Skin of body (tissue), 3 donors: ENCODE measurements at places on chromosomes 3 and 15.

GRCh38 chr15:72198356-72199204, 993 bp upstream of the GRAMD2A start:
- no peak for DNase-seq

GRCh38 chr3:50364573-50365079, 5.3 kb upstream of the TMEM115 start:
- no peak for DNase-seq

- DNase-seq: no peak
Observed at GRCh38 chr15:58268746-58269267, 130.6 kb downstream of the AQP9 start.

GRCh38 chr3:122678506-122678905, 2.1 kb upstream of the PARP14 start:
- no peak for DNase-seq

DNA sequence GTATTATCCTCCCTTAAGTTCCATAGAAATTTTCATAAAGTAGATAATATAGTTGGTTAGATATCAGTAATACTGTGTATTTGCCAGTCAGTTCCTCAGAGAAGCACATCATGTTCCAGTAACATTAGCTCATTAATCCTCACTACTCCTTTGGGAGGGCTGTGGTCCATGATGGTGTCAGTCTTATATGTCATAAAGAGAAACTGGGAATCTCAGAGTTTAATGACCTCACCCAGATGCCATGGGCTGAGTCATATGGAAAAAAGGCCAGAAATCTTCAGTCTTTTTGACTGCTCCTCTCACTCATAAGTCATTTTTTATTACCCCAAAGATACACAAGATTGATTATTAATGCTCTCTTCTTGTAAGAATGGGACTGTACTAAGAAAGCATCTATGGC, 188.6 kb downstream of the CHL1 start:
- no peak for DNase-seq

- DNase-seq: no peak
Observed at GRCh38 chr3:44561076-44561475, 6.1 kb downstream of the ZKSCAN7 start.

DNA sequence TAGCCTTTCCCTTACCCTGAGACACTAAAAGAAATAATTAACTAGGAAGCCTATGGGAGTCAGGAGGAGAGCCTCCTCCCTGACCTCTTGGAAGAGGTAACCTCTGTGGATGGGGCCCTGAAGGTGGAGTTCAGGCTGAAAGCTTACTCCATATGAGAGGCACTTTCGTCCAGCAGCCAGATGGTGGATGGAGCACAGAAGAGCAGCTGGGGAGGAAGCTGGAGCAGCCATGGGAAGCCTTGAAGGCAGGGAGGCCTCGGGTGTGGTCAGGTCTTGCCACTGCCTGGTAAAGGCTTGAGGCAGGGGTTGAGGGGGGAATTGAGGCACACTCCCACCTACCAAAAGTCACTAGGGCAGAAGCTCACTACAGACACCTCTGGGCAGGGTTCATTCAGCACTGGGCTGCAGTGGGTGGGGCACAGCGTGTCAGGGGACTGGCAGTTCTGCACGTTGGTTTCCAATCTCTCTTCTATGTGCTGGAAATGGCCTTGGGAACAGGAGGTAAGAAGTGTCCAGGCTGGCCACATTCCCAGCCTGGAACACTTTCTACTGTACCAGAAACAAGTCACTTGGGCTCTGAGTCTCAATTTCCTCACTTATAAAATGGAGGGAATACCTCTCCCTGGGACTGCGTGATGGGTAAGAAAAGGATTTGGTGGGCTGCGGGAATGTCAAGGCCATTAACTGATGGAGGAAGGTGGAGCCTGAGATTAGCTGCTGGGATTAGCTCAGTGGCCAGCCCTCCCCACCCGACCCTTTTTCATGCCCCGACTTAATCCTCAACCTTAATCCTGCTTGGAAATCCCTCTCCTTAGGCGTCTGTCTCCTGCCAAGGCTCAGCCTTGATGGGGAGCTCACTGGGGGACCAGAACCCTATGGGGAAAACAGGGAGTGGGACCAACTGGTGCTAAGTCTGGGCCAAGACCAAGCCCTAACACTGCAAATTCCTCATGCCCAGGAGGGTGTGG, 5.4 kb downstream of the PCBP4 start:
- DNase-seq: no peak

- DNase-seq: no peak
Observed at GRCh38 chr3:42410370-42411131, at the start of gene LYZL4. Gene LYZL4, minus strand, starts transcription at chr3:42410610. Its CDS starts 3,359 bp downstream, at chr3:42407251.

DNA sequence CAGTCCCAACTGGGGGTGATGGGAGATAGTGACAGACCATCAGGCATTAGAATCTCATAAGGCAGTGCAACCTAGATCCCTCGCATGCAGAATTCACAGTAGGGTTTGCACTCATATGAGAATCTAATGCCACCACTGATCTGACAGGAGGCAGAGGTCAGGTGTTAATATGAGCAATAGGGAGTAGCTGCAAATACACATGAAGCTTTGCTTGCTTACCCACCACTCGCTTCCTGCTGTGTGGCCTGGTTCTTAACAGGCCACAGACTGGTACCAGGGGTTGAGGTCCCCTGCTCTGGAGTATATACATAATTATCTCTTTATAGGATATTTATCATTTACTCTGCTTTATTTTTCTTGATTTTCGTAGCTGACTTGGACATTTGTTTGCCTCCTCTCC, 36.0 kb upstream of the ZMAT3 start:
- DNase-seq: no peak

- no peak for DNase-seq
Observed at GRCh38 chr3:192831801-192832347, 85.8 kb downstream of the MB21D2 start.

DNA sequence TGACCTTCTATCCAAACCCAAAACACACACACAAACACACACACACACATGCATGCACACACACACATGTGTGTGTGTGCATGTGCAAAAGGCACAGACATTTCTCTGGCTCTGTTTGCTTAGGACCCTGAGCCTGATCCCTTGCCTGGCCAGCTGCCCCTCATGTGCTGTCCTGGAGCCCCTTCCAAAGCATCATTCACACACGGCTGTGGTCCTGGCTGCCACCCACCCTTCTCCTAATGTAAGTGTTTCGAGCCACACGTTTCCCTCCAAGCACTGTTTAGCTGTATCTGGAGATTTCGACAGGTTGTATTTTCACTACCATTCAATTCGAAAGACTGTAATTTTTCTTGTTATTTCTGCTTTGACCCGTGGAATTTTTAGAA, 45.8 kb upstream of the KLF13 start:
- DNase-seq: no peak

GRCh38 chr3:33900809-33901505, 102.5 kb downstream of the PDCD6IP start:
- DNase-seq: no peak

GRCh38 chr3:140205598-140205997, 270.6 kb downstream of the CLSTN2 start:
- DNase-seq: no peak

- no peak for DNase-seq
Observed at GRCh38 chr3:175346573-175347356, 487.6 kb downstream of the NAALADL2 start.

DNA sequence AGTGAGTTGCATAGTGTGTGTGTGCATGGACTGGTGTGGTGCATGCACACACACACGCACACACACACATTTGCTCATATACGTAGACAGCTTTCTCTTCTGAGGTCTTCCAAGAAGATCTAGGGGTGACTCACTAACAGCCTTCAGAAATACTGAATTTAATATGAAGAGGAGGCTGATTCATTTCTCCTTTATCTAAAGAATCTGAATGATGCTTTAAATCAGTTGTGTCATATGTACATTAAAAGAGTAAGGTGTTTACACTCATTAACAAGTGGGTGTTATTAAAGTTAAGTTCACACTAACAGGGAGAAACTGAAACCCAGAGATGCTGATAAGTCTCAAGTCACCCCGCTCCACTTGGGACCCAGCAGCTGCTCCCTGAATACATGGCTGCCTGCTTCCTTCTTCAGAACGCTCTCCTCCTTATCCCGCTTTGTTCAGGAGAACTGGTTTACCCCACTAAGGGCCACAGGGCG, 22.0 kb downstream of the TMPRSS7 start:
- no peak for DNase-seq

DNA sequence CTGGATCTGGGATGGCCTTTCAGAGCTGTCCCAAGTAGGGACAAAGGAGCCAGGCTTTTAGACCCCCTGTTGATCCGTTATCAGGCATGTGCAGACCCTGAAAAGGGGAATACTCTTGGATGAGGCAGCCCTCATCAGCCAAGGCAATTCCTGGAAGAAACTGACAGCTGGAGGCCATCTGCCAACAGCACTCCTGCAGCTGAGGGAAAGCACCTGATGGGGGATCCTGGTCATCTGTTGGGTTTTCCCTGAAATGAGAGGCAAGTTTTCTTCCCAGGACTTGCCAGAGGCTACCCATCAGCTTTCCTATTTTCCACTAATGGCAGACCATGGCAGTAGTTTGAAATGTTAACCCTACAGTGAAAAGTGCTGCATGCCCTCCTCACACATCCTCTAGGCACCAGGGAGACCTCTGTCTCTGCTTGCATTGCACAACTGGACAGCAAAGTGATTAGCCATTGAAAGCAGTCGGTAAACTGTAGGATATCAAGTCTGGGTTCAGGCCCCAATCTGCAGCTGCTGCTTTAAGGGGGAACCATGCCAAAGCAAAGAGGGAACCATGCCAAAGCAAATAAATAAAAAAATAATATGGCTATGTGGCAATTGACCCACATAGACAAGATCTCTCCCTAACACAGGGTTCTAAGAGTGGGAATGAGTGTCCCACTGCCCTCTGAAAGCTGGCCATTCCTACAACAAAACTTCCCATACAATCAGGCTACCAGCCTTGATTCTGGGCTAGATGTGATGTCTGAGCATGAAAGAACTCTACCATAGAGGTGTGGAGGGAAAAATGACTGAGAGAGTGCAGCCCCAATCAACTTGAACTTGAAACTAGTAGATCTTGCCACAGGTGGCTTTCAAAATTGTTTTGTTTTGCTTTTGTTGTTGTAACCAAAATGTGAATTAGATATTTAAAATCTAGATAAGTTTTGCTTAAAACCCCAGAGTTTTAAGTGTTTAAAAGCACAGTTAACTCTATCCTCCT, 232.0 kb upstream of the STT3B start:
- DNase-seq: no peak

DNA sequence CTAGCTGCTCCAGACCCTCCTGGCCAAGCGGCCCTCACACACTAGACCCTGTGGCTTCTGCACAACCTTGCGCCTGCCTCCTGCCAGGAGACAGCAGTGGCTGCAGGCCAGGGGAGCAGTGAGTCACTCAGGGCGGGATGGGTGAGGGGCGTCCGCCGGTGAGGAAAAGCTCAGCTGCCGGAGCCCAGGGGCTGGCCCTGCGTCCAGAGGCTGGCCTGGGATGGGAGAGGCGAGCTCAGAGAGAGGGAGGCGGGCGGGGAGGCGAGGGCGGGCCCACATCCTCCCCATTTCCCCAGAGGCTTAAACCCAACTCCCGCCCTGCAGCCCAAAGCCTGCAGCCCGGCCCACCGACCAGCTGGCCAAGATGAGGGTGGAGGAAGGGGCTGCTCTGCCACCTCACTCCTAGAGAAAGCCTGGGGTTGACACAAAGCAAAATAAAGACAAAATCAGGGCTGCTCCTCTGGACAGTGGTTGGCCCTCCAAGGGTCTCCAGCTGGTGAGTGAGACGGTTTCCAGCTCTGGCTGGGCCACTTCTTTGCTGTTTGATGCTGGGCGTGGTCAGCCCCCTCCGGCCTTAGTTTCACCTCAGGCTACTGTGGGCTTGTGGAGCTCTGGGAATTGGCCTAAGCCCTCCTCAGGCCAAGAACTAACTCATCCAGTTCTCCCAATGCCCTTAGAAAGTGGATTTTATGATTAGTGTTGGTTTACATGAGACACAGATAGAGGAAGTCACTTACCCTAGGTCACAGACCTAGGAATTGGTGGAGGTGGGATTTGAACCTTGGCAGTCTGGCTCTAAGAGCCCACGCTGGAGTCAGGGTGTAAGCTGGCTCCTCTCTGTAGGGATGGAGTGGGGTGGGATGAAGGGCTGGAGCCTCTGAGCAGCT, 50.6 kb downstream of the IQSEC1 start:
- peak; percentile 33 for DNase-seq

DNA sequence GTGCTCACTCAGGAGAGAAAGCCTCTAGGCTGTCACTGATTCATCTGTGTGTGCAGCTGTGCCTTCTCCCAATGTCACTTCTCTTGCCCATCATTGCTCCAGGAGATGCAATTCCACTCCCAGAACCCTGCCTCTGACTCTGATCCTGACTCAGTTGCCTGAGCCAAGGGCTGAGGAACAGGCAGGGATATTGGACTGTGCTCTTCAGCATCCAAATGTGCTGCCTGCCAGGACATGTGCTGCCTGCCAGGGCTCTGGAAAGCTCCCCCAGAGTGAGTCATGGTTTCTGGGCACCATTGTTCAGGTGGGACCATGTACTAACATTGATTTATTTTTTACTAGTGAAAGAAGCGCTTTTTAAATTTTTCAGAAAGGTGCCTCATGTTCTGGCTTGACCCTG, 71.0 kb downstream of the TRIM42 start:
- no peak for DNase-seq

DNA sequence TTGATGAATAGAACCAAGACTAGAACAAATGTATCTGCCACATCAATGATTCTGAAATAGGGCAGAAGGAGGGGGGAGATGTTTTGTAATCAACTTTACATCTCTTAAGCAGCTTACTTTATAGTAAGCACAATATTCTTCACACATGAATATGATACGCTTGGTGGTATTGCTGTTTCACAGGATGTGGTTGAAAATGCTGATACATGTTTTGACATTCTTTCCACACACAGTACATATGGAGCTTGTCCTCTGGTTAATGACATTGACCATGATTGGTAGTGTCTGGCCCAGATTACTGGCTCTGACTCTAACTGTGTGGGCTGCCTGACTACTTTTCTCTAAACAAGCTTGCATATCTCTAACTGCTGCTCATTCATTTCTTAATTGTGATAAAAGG, 168.9 kb downstream of the KLHL25 start:
- peak; percentile 62 for DNase-seq

DNA sequence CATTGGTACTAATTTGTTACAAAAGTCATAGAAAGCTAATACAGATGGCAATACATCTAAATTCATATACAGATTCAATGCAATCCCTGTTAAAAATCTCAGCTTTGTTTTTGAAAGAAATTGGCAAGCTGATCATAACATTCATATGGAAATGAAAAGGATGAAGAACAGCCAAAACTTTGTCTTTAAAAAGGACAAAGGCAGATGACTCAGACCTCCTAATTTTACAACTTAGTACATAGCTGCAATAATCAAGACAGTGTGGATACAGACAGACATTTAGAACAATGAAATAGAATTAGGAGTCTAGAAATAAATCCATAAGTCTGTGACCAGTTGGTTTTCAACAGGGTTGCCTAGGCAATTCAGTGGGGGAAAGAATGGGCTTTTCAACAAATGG, 63.3 kb downstream of the AQP9 start:
- peak; percentile 85 for DNase-seq

GRCh38 chr3:40780925-40781406, 256.2 kb downstream of the ZNF621 start:
- DNase-seq: peak; percentile 91

- no peak for DNase-seq
Observed at GRCh38 chr3:155326901-155327300, 33.4 kb upstream of the STRIT1 start.

DNA sequence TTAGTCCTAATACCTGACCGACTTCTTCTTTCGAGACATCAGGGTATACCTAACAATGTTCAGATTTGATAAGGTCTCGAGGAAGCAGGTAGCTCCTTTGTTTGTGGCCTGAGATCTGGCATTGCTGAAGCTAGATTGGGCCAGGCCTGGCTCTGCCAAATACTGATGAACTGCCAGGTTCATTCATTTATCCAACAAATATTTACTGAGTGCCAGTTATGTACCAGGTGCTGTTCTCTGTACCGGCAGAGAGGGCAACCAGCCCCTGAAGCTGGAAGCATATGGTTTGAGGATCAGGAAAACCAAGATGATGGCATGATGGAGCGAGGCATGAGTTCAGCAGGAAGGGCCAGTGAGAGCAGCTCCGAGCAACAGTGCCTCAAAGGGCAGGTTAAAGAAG, 196.2 kb upstream of the NSMCE3 start:
- no peak for DNase-seq
